Stimulated activated CD8-positive, alpha-beta memory T cell treated with anti-CD3 and anti-CD28 coated beads, Interleukin-4, amount 100 ng/mL, for 1 hour (primary cell): ENCODE measurements at places on chromosomes 5 and 9.

DNA sequence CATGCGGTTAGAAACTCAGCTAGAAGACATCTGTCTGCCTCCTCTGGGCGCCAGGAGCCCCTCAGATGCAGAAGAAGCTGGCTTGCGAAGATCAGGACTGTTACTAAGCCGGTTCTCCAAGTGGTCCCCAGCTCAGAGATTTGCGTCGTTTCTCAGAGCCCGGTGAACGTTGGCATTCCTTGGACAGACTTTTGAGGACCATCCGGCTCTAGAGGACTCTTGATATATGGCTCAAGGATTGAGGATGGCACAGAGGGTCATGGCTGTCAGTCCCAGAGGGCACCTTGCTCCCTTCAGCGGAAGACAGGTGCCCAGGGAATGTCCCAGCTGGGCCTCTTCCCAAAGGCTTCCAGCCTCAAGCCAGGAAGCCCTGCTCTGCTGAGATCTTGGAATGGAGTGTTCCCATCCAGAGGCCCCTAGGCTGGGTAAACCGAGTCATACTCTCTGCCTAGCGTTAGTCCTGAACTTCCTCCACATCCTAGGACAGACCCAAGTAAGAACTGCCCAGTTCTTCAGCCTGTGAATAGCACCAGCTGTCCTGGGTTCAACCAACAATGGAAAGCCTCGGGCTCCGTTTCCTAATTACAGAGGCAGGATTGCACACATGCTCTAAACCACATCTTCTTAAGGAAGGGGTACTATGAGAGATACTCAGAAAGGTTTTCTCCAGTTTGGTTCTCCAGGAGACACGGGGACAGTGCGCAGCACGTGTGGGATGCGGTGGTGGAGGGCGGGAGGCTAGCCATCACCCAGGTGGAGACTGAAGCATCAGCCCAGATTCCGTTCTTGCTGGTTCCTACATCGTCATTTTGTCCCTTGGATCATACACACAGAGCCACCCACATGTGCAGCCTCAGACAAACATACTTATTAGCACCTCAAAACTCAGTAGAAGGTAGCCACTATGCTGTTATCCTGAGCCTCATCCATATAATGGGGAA, 51.4 kb downstream of the ZNF354C start:
- DNase-seq, result no peak

- DNase-seq, result no peak
Observed at GRCh38 chr5:153629027-153629895, 138.8 kb downstream of the GRIA1 start.

DNA sequence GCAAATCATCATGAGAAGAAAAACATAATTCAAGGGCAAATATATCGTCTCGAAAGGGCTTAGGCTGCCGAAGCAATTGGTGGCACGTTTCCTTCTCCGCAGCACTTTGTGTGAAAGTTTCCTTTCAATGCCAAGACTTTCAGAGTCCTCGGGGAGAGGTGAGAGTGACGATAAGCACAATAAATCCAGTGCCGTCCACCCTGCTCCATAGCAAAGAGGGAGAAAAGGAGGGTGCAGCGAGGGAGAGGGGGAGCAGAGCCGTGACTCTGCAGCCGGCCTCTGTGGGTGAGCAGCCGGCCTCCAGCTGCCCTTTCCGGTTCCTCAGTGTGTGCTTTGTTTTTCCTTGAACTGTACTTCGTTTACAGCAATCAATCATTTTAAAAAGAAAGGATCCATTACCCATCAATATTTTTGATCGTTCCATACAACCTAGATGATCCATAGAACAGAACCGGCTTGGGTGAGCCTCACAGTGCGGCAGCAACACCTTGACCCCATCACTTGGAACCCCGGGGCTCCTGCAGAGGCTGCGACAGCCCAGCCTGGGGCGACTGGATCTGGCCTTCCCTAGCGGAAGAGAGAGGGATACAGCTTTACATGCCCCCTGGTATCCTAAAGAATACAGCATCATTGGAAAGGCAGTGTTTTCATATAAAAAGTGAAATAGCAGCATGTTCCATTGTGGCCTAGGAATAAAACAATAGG, 247.0 kb upstream of the IRX4 start:
- DNase-seq, result no peak

DNA sequence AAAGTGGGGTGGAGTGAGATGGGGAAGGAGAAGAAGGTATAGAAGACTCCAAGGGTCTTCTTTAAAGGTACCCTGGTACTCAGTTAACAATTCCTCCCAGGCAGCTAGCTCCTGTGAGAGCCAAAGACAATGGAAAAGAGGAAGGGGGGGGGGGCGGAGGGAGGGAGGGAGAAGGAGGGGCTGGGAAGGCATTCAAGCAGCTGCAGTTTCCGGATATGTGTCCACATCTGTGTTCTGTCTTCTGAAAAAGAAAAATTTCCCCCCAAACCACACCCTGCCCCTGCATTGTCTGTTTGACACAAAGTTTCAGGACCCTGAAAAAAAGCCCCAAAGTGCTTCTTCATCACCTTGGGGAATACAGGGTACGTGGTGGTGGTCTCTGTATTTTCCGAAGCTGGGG, 11.1 kb downstream of the SPRY4 start:
- DNase-seq, result no peak

DNA sequence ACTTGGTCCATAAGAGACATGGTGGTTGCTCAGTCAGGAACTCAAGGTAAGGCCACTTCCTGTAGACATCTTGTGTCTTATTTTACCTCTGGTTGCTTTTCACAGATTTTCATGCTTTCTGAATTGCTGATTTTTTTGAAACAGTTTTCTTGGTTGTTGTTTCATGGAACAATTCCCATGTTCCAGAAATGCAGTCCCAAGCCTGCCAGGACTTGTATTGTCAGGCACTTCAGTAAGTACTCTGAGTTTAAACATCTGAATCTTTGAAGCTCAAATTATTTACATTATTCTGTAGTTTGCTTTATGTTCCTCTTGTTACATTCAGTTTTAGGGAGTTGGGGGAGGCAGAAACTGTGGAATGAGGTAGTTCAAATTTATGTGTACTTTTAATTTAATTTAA, 290.2 kb downstream of the DMRT2 start:
- no peak for DNase-seq

DNA sequence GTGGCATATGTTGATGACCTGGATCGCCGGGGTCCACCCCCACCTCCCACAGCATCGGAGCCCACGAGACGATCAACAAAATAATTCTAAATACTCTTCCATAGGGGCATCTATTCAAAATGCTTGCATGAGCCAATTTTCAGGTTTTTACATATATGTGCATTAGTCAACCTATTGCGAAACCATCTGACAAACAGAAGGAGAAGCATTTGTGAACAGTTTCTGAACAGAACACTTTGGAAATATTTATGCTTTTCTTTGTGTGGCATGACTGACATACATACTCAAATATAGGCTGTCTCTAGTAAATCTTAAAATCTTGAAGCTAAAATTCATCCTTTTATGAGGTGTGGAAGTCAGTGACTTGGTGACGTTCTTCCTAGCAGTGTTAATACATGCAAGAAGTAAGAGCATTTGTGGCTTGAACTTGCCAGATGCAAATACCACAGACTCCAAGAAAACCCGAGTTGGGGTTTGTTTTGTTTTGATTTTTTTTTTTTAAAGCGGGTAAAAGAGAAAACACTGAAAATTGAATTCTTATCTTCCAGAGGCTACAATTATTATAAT, 5.3 kb downstream of the GPR151 start:
- no peak for DNase-seq

GRCh38 chr5:87260604-87261192, 7.0 kb upstream of the RASA1 start:
- no peak for DNase-seq

DNA sequence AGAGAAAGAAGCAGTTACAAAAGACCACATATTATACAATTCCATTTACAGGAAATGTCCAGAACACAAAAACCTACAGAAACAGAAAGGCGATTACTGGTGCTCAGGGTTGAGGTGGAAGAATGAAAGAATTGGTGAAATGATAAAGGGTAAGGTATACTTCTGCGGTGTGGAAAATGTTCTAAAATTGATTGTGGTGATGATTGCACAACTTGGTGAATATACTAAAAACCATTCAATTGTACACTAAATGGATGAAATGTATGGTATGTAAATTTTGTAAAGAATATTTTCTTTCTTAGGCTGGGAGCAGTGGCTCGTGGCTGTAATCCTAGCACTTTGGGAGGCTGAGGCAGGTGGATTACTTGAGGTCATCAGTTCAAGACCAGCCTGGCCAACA, 72.3 kb downstream of the UBAP2 start:
- DNase-seq, result no peak

GRCh38 chr9:26524267-26524666, 368.3 kb downstream of the CAAP1 start:
- DNase-seq, result no peak

DNA sequence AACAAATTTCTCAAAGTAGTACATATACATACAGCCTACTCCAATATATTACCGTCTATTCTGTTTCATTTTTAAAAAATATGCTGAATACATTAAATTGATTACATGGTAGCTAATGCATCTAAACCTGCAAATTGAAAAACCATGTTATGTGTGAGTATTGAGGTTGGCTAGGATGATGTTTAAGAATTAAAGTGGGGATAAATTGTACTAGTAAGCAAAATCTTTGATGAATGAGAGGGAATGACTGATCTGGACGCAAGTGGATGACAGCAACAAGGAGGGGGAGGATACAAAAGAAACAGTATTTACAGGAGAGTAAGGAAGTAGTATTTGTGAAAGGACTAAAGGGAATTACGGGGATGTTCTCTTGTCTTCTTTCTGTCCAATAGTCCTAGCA, 37.4 kb downstream of the RAD50 start:
- no peak for DNase-seq

GRCh38 chr5:163571744-163572143, 66.3 kb downstream of the MAT2B start:
- DNase-seq, result no peak

DNA sequence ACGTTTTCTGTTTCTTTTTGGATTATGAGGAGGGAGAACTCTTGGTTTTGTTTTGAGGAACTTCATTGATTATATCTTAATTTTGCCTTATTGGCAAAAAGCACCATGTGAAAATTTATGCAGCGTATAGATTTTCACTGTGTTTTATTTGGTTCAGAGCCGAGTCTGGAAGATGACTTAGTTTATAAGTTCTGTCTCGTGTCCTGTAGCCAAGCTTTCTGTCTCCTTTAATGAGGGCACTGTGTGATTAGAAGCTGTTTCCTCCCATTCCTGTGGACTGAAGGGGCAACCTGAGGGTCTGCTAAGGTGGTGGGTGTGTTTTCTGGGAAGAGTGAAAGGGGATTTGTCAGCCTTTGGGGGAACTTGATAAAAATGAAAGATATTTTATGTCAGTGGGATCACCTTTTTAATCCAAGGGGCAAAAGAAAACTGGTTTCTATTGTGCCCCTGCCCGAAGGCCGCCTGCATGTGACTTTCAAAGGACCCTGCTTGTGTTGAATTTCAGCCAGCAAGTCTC, 262.1 kb downstream of the FANCC start:
- no peak for DNase-seq

- no peak for DNase-seq
Observed at GRCh38 chr5:116084287-116084691, 536 bp upstream of the COMMD10 start.

DNA sequence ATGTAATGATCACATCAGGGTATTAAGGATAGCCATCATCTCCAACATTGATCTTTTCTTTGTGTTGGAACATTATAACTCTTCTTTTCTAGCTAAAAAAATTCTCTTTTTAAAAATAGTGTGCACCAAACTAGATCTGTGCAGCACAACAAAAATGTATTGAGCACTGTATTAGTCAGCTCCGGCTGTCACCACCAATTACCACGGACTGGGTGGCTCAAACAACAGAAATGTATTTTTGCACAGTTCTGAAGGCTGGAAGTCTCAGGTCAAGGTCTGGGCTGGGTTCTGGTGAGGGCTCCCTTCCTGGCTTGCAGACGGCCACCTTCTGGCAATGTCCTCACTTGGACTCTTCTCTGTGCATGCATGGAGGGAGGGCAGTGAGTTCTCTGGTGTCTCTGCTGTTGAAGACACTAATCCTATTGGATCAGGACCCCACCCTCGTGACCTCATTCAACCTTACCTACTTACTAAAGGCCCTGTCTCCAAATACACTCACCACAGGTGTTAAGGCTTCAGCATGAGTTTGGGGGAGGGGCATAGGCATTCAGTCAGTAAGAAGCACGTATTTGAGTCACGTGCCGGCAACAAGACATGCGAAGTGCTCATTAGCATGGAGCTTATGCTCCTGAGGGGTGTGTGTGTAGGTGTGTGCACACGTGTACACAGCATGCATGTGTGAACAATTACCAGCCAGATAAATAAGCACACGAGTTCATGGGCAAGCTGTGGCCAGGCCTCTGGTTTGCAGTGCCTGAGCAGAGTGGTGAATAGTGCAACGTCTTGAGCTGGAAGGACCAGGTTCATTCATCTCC, 89.4 kb upstream of the SH3PXD2B start:
- no peak for DNase-seq

DNA sequence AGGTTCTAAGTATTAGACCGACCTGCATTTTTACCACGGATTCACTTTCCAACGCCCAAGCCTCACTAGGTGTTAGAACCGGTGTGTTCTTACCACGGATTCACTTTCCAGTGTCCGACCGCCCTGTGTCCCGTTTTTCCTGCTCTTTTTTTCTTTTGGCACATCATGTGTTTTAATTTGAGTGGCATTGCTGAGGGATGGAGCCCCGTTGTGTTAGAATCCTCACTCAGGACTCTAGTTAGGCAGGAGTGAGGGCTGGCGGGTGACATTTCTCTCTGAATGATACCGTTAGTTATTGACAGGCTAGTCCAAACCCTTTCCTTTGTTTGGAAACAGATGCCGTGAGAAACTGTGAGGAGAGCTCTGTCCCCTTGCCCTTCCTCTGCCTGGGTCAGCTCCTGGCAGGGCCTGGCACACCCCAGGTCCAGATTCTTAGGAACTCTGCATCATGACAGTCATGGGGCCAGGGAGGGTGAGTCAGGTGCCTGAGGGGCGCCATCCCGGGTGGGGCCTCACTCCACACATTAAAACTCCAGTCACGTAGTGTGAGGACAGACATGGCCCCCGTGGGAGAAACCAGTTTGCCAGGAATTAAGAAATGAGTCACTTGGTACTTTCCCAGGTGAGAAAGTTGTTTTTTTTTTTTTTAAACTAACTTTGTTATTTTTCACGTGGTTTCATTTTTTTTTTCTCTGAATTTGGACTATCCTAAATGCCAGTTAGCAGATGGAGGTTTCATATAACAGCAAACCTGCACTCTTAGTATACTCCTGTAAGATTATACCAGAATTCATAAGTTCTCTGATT, 15.8 kb downstream of the EXOC3 start:
- no peak for DNase-seq

GRCh38 chr9:103627731-103628130, 466.4 kb upstream of the SMC2 start:
- DNase-seq, result no peak

GRCh38 chr5:15936505-15937245, 242.9 kb downstream of the MARCHF11 start:
- no peak for DNase-seq
